SJCRH30 (cell line): ENCODE measurements at places on chromosomes 11 and 22. TPM values are rescaled to one million over a fixed set of nuclear protein-coding genes. Genes with fewer than 3 reads are reported as not detected.
A peak's percentile ranks its signal among the peaks of the same experiment; 100 is the strongest.

Gene TMEM191C
- 0.18 and 0.67 TPM in 2 replicates for total RNA-seq

Gene IL18BP
- 3.6 and 5.5 TPM in 2 replicates for total RNA-seq

- no peaks in the 10 kb centered on the region for H3K27me3 ChIP-seq
- H3K4me1 ChIP-seq, result no peaks in the 10 kb centered on the region
- H3K4me3 ChIP-seq, result no peak overlapping the region
- no peak for DNase-seq
- no peak overlapping the region for H3K27ac ChIP-seq
- no peaks in the 10 kb centered on the region for H3K36me3 ChIP-seq
These were observed 1.3 kb downstream of the TEF start for GRCh38 chr22:41383085-41383484.

- H3K4me1 ChIP-seq, result no peaks in the 10 kb centered on the region
- no peaks in the 10 kb centered on the region for H3K27me3 ChIP-seq
- no peak overlapping the region for H3K4me3 ChIP-seq
- H3K27ac ChIP-seq, result no peak overlapping the region
These were observed 9.8 kb upstream of the PSMA1 start for GRCh38 chr11:14529951-14530350.

GRCh38 chr11:77073328-77074001 lies 6.7 kb downstream of the CAPN5 start:
- H3K36me3 ChIP-seq, result no peaks in the 10 kb centered on the region
- H3K4me3 ChIP-seq, result peak overlapping the region; percentile 28
- H3K4me1 ChIP-seq, result peaks cover 17% of the 10 kb centered on the region
- H3K27ac ChIP-seq, result peak overlapping the region; percentile 92
- H3K27me3 ChIP-seq, result no peaks in the 10 kb centered on the region
- DNase-seq, result peak; percentile 95

Gene DMC1
- not detected in 2 replicates for total RNA-seq

Gene CD248
- 0.30 and 0.45 TPM in 2 replicates for total RNA-seq

Gene RFPL1
- not detected in 2 replicates for total RNA-seq

GRCh38 chr11:16157327-16157726 lies 199.0 kb downstream of the SOX6 start:
- H3K4me1 ChIP-seq, result peaks cover 8% of the 10 kb centered on the region
- DNase-seq, result no peak
- H3K4me3 ChIP-seq, result no peak overlapping the region
- no peaks in the 10 kb centered on the region for H3K27me3 ChIP-seq
- no peaks in the 10 kb centered on the region for H3K36me3 ChIP-seq
- H3K27ac ChIP-seq, result no peak overlapping the region

DNA sequence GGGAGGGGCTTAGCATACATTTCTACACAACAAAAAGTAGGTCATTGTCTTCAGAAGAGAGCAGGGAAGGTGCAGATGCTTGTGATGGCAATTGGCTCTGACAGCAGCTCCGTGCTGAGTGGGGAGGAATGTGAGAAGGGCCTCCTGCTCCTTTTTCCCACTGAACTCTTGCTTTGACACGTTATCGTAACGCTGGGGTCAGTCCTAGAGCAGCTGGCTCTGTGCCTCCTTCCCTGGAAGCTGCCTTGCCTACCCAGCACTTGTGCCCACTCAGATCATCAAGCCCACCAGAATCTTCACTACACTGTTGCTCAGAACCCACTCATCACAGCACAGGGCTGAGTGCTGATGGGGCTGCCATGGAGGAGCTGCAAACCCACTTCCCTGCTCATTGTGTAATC lies 14.9 kb upstream of the NAV2 start:
- peaks cover 9% of the 10 kb centered on the region; the same call in 1 of the 2 replicates for H3K4me1 ChIP-seq
- no peak overlapping the region for H3K4me3 ChIP-seq
- H3K27ac ChIP-seq, result no peak overlapping the region
- H3K27me3 ChIP-seq, result no peaks in the 10 kb centered on the region
- H3K36me3 ChIP-seq, result no peaks in the 10 kb centered on the region

DNA sequence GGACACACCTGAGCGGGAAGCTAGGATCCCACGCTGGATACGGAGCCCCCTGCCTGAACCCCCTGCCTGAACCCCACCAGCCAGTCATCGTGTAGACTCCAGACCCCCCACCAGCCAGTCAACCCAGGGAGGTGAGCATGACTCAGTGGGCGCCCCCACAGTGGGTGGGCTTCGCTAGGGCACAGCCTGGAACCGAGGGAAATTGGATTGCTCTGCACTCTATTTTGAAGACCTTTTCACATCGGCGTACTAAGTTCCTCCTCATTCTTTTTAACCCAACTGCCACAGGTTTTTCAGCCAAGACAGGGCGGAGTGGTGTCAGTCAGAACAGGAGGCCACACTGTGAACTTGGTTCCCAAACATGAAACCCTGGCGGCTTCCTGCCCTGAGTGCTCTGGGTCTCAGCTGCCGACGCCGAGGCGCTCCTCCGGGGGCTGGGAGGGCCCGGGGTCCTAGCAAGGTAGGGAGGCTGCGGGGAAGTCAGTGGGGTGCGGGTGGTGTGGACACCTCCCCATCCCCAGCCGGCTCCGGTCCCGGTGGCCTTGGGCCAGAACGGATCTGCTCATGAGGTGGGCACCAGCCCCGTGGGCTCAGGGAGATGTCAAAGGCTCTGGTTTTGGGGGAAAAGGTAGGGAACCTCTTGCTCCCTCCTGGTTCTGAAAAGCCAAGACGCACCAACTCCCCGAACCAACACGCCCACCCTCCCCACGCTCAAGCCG lies 57.0 kb downstream of the BRD1 start:
- peaks cover 25% of the 10 kb centered on the region for H3K4me1 ChIP-seq
- DNase-seq, result no peak
- H3K4me3 ChIP-seq, result no peak overlapping the region
- no peaks in the 10 kb centered on the region for H3K27me3 ChIP-seq
- peaks cover 36% of the 10 kb centered on the region for H3K36me3 ChIP-seq
- no peak overlapping the region for H3K27ac ChIP-seq

Gene PNPLA5
- not detected in 2 replicates for total RNA-seq

GRCh38 chr22:47127441-47127871 lies 365.0 kb downstream of the TBC1D22A start:
- no peaks in the 10 kb centered on the region for H3K4me1 ChIP-seq
- DNase-seq, result no peak
- no peaks in the 10 kb centered on the region for H3K27me3 ChIP-seq

DNA sequence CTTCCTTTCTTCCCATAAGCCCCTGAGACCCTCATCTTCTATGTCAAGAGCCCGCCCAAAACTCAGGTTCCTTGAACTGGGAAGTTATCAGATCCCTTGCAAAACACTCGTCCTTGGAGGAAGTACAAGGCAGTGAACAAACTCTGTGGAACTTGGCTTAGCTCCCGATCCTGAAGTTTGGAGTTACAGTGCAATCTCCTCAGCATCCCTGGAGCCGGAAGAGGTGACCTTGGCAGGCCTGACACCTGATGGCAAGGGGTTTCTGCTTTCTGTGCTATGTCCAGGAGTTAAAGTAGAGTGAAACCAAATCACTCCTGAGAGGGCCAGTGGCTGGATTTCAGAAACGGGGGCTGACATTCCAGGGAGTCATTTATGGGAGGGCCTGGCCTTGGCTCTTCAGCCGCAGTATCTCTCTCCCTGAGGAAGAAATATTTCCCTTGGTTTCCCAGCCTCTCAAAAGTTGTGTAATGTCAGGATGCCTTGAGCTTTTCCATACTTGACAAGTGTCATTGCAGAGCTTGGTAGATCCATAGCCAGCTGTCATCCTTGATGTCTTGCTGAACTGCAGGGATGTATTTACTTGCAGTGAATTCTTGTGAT lies 1.9 kb upstream of the GRAMD1B start:
- H3K27ac ChIP-seq, result no peak overlapping the region
- no peak for DNase-seq
- no peaks in the 10 kb centered on the region for H3K36me3 ChIP-seq
- peaks cover 18% of the 10 kb centered on the region for H3K4me1 ChIP-seq

DNA sequence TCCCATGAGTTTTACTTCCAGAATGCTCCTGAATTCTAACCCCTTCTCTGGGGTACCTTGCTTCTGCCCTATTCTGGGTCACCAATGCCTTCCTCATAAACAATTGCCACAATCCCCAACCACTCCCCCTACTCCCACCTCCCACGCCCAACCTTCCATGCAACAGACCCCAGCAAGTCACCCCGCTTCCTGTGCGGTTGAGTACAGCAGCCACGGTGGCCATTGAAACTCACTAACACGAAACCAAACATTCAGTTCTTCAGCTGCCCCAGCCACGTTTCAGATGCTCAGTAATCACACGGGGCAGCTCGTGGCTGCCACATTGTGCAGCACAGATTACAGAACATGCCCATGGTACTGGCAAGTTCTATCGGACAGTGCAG lies 3.7 kb upstream of the BCR start:
- no peak for DNase-seq
- H3K4me3 ChIP-seq, result no peak overlapping the region
- H3K36me3 ChIP-seq, result 0 out of 2 replicates have a peak, but pooled peaks cover 2% of the 10 kb centered on the region
- H3K27me3 ChIP-seq, result no peaks in the 10 kb centered on the region
- peaks cover 17% of the 10 kb centered on the region for H3K4me1 ChIP-seq
- H3K27ac ChIP-seq, result no peak overlapping the region

DNA sequence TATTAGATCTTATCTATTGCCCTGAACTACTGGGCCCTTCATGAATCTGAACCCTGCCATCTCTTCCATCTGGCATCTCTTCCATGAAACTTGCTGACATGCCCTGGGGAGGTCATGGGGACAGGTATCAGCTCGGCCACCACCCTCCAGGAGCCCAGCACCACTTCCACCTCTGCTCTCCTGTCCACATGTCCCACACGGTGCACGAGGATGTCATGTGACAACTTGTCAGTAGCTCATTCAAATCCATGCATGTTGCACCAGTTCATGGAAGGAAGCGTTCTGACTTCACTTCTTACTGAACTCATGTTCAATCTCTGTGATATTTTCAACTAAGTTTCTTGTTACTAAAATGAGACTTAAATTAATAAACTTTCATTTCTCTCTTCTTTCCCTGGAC lies 16.6 kb downstream of the YPEL1 start:
- no peak overlapping the region for H3K27ac ChIP-seq
- no peaks in the 10 kb centered on the region for H3K36me3 ChIP-seq
